C1 segment of cervical spinal cord (tissue), 14 donors: ENCODE measurements at places on chromosomes 12 and 14.

DNA sequence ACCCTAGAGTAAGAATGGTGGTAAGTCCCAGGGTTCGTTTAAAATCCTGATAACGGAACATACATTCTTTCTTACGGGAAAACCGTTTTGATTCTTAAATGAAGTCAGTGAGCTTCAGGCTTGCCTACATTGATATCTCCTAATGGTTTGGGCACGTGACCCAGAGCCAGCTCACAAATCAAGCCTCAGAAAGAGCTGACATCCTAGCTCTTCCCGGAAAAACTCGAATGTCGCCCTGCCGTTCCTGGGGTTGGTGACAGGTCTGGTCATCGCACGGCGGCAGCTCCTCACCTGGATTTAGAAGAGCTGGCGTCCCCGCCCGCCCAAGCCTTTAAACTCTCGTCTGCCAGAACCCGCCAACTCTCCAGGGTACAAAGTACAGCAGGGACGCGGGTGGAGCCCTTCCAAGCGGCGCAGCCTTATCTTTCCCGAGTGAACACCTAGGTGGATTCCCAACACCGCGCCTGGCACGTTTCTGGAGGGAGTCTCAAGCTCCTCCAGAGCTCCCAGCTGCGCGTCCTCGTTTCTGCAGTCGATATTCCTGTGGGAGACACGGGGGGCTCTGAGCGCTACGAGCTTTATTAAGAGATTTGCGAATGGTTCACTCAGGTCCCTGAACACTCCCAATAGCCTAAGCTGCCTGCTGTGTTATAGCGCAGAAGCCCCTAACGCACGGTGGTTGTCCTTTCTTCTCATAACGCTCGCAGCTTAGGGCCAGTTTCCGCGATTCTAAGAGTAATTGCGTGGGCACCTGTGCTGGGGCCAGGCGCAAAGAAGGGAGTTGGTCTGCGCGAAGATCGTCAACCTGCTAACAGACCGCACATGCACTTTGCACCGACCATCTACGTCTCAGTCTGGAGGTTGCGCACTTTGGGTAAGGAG is at the start of gene SSTR1:
SSTR1 (plus strand) TSS at position 169 of the 882 bp plus-strand sequence. CDS start 1,486 bp downstream, outside the sequence.
- DNase-seq: no peak

DNA sequence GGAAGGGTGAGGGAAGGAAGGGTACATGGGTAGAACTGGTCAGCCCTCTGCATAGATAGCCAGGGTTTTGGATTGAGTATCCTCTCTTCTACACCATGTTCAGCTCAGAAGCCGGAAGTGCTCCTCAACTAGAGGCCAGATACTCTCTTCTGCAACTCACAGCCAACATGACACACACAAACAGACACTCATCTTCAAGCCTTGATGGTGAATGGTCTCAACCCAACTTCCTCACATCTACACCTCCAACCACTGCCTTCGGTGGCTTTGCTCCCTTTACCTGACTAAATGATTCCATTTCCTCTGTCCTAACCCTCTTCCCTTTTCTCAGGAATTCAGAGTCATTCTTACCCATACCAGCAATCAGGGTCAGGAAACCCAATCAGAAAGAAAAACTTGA is 7.6 kb upstream of the FKBP11 start:
- DNase-seq: no peak

DNA sequence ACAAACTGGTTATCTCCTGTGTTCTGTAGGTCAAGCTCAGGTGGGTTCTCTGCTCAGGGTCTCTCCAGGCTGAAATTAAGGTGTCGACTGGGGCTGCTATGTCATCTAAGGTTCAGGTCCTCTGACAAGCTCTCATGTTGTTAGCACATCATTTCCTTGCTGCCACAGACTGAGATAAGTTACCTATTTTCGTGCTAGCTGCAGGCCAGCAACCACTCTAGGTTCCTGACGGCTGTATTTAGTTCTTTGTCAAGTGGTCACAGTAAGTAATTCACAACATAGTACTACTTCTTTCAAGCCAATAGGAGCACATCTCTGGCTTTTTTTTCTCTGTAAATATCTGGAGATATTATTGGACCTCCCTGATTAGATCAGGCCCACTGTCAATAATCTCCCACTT is 169.3 kb upstream of the CAND1 start:
- no peak for DNase-seq

DNA sequence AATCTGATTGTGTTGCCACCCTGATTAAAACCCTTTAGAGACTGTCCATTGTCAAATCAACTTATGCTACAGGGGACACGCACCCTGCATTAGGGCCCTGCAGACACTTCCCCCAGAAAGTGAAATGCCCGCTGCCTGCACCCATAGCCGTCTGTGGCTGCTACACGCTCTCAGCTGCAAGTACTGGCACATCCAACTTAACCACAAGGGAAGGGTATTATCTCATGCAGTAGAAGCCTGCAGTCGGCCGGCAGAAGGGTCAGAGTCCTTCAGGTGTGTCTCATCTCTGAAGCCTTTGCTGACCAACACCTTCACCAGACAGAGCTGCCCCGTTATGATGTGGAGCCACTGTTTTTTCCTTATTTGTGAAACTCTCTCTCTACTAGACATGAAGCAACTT is 20.8 kb downstream of the CFAP251 start:
- no peak for DNase-seq

DNA sequence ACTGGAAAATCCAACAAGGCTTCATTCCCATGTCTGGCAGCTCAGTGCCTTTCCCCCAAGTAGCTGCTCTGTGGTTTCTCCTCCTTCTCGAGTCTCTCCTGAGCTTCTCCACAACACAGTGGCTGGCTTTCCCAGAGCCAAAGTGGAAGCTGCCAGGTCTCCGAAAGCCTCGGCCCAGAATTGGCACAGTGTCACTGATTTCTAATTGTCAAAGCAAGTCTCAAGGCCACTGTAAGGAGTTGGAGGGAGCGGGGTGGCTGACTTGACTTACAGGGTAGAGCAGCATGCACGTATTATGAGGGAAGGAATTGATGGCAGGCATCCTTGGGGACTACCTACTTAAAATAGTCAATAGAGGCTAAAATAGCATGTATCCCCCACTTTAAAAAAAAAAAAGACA is 6.7 kb upstream of the CPNE8 start:
- no peak for DNase-seq
